Astrocyte (in vitro differentiated cells and primary cell): ENCODE measurements at places on chromosomes 1 and 21. TPM values are rescaled to one million over a fixed set of nuclear protein-coding genes. Genes with fewer than 3 reads are reported as not detected.

GRCh38 chr21:35864039-35864438 lies 196.3 kb downstream of the SETD4 start:
- no peak overlapping the region for H3K4me3 ChIP-seq
- H3K27me3 ChIP-seq = peaks cover 15% of the 10 kb centered on the region
- DNase-seq = no peak

GRCh38 chr1:168504064-168504837 lies 39.5 kb downstream of the XCL2 start:
- peak; percentile 12 for DNase-seq
- H3K4me1 ChIP-seq = peaks cover 6% of the 10 kb centered on the region
- H3K36me3 ChIP-seq = no peaks in the 10 kb centered on the region
- no peaks in the 10 kb centered on the region for H3K27me3 ChIP-seq

DNA sequence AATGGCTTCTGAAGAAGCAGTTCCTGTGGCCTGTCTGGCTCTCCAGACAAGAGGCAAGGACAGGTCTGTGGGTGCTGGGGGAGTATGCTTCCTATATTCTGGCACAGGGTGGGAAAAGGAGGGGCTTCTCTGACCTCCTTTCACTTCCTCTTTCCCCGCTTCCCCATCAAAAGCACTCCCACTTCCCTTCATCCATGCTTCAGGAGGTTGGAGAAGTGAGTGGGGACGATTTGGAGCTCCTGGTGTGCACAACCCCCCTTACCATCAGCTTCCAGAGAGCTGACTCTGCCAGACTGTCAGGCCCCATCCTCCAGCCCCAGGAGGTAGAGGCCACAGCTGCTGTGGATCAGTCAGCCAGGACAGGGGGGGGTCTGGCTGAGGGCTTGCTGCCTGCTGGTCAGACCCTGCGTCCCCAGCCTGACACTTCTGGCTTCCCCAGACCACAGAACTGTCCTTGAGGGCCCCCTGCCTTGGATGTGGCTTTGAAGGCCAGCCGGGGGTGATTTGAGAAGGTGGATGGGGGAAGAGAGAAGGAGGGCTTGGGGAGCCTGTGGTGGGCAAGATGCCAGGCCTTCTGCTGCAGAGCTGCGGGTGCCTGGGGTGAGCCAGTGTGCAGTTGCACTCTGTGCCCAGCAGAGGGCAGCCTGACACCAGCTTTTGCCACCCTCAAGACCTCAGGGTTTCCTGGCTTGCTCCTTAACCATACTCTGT lies 21.5 kb upstream of the TMEM222 start:
- DNase-seq = peak; percentile 86
- H3K27me3 ChIP-seq = no peaks in the 10 kb centered on the region
- peaks cover 34% of the 10 kb centered on the region for H3K4me1 ChIP-seq
- no peaks in the 10 kb centered on the region for H3K36me3 ChIP-seq

GRCh38 chr1:61978796-61979195 lies 215.9 kb upstream of the L1TD1 start:
- no peak for DNase-seq
- H3K36me3 ChIP-seq = no peaks in the 10 kb centered on the region
- H3K4me1 ChIP-seq = no peaks in the 10 kb centered on the region
- no peak overlapping the region for H3K4me3 ChIP-seq
- H3K27ac ChIP-seq = no peak overlapping the region

DNA sequence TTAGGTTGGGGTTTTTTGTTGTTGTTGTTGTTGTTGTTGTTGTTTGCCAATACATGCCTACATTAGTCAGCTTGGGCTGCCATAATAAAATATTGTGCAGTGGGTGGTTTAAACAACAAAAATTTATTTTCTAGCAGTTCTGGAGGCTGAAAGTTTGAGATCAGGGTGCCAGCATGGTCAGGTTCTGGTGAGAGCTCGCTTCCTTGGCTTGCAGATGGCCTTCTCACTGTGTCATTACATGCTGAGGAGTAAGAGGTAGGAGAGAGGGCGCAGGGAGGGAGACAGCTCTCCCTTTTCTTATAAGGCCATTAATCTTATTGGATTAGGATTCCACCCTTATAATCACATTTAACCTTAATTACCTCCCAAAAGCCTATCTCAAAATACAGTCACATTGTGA lies 52.7 kb downstream of the DIRAS3 start:
- H3K4me1 ChIP-seq = no peaks in the 10 kb centered on the region
- no peaks in the 10 kb centered on the region for H3K36me3 ChIP-seq
- DNase-seq = no peak
- no peak overlapping the region for H3K4me3 ChIP-seq

DNA sequence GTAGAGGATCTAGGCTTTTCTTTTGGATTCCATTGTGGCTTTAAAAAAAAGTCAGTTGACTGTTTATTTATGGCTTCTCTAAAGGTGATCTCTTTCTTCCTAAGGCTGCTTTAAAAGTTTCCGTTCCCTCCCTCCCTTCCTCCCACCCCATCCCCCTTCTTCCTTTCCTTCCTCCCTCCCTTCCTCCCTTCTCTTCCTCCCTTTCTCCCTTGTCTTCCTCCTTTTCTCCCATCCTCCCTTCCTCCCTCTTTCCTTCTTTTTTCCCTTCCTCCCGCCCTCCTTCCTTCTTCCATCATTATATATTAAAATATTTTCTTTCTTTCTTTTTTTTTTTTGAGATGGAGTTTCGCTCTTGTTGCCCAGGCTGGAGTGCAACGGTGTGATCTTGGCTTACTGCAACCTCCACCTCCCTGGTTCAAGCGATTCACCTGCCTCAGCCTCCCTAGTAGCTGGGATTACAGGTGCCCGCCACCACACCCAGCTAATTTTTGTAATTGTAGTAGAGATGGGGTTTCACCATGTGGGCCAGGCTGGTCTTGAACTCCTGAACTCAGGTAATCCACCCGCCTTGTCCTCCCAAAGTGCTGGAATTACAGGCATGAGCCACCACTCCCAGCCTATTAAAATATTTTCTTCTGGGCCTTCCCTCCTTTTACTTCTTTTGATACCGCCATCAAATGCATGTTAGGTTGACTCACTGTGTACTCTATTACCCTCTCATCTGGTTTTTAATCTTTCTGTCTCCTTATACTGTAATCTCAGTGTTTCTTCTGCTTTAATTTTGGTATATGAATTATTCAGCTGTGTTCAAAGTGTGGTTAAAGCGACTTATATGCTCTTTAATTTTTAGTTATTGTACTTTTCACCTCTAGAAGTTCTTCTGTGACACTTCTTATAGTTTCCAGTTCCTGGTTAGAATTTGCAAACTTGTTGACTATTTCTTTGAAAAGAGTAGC lies 59.2 kb upstream of the ATP5PO start:
- H3K27me3 ChIP-seq = no peaks in the 10 kb centered on the region
- H3K36me3 ChIP-seq = no peaks in the 10 kb centered on the region
- no peak for DNase-seq
- no peak overlapping the region for H3K4me3 ChIP-seq
- H3K27ac ChIP-seq = peak overlapping the region; percentile 96

DNA sequence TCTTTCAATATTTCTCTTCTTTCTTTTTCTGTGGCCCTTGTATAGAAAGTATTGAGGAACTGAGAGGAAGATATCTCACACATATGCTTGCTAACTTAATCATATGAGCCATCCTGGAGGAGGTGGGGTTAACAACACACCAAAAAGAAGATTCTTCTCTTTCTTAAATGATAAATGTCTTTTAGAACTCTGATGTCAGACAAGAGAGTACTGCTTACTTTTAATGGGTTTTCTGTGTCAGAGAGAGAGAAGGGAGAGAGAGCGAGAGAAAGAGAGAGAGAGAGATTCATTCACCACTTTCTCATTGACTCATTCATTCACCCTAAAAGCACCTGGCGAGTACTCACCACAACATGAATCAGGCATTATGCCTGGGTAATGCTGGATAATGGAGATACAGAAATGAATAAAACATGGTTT lies 250.3 kb upstream of the SGIP1 start:
- H3K4me1 ChIP-seq = peaks cover 8% of the 10 kb centered on the region
- no peaks in the 10 kb centered on the region for H3K27me3 ChIP-seq
- H3K4me3 ChIP-seq = no peak overlapping the region
- H3K27ac ChIP-seq = peak overlapping the region; percentile 44
- no peaks in the 10 kb centered on the region for H3K36me3 ChIP-seq

GRCh38 chr1:90074970-90075391 lies 80.1 kb downstream of the ZNF326 start:
- H3K27ac ChIP-seq = no peak overlapping the region
- no peaks in the 10 kb centered on the region for H3K4me1 ChIP-seq
- DNase-seq = peak; percentile 16
- H3K36me3 ChIP-seq = no peaks in the 10 kb centered on the region
- H3K27me3 ChIP-seq = no peaks in the 10 kb centered on the region

- no peak overlapping the region for H3K4me3 ChIP-seq
- peaks cover 4% of the 10 kb centered on the region for H3K4me1 ChIP-seq
- no peak overlapping the region for H3K27ac ChIP-seq
- peak; percentile 79 for DNase-seq
Measured at GRCh38 chr1:63691701-63692425, 82.0 kb upstream of the ROR1 start.

DNA sequence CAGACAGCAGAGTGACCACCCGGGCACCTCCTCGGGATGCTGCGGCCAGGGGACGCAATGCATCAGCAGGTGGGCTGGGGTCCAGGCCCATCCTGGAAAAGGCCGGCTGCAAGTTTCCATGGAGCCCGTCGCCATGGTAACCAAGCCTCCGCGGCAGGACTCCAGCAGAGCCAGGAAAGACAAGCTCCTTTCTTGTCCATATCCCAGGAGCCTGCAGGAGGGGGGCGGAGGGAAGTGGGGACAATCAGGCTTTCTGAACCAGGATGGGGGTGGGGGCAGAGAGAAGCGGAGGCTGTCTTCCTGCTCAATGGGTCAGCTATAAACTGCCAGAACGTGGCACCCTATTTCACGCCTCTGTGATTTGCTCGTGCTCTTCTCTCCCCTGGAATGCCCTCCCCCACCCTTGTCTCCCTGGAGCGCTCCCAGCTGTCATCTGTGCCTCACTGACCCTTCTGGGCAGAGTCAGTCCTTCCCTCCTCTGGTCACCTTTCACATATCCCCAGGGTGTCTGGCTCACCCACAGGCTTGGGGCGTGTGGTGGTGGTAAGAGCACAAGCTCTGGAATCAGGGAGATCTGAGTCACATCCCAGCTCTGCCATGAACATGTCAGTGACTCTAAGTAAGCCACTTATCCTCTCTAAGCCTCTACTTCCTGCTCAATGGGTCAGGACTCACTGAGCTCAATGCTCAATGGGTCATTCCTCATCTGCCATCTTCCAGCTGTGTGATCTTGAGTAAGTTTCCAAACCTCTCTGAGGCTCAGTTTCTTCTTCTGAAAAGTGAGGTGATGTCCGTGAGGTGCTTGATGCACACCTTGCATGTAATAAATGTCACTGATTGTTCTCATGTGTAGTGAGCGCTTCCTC lies 58.9 kb upstream of the LAPTM5 start:
- H3K27ac ChIP-seq = peak overlapping the region; percentile 5
- H3K4me3 ChIP-seq = no peak overlapping the region
- H3K4me1 ChIP-seq = peaks cover 27% of the 10 kb centered on the region
- no peaks in the 10 kb centered on the region for H3K27me3 ChIP-seq
- DNase-seq = peak; percentile 91

- H3K27ac ChIP-seq = no peak overlapping the region
- H3K4me1 ChIP-seq = no peaks in the 10 kb centered on the region
- H3K36me3 ChIP-seq = no peaks in the 10 kb centered on the region
- H3K27me3 ChIP-seq = no peaks in the 10 kb centered on the region
- DNase-seq = no peak
- no peak overlapping the region for H3K4me3 ChIP-seq
Measured at GRCh38 chr1:91123773-91124172, 101.9 kb upstream of the ZNF644 start.

- peak; percentile 97 for DNase-seq
- H3K27me3 ChIP-seq = no peaks in the 10 kb centered on the region
- peak overlapping the region; percentile 38 for H3K4me3 ChIP-seq
- peak overlapping the region; percentile 57 for H3K27ac ChIP-seq
- peaks cover 15% of the 10 kb centered on the region for H3K4me1 ChIP-seq
Measured at GRCh38 chr1:100785470-100786052, 66.0 kb downstream of the VCAM1 start.

- no peaks in the 10 kb centered on the region for H3K27me3 ChIP-seq
- no peak for DNase-seq
- H3K4me3 ChIP-seq = no peak overlapping the region
- no peaks in the 10 kb centered on the region for H3K36me3 ChIP-seq
- H3K4me1 ChIP-seq = no peaks in the 10 kb centered on the region
Measured at GRCh38 chr1:72336776-72337175, 54.4 kb upstream of the NEGR1 start.

- no peaks in the 10 kb centered on the region for H3K27me3 ChIP-seq
- no peaks in the 10 kb centered on the region for H3K4me1 ChIP-seq
- H3K27ac ChIP-seq = no peak overlapping the region
Measured at GRCh38 chr1:192626366-192627179, 9.4 kb upstream of the RGS13 start.

TMPRSS15 gene
- not detected in 2 replicates for total RNA-seq

FAM163A gene
- not detected in 2 replicates for total RNA-seq

MAP3K21 gene
- 2.2 and 2.5 TPM in 2 replicates for total RNA-seq

FUCA1 gene
- total RNA-seq = 9.7 and 10.4 TPM in 2 replicates

PKLR gene
- not detected in 2 replicates for total RNA-seq

TFF2 gene
- not detected in 2 replicates for total RNA-seq
